ENCODE measurements at places on chromosomes 1 and 21. TPM values are rescaled to one million over a fixed set of nuclear protein-coding genes. Genes with fewer than 3 reads are reported as not detected.

The RHBG gene
- not detected for total RNA-seq

The MRTO4 gene
- 82.8 TPM for total RNA-seq

The SYTL1 gene
- 28.9 TPM for total RNA-seq

The UQCRH gene
- total RNA-seq: 487 TPM

The CD2 gene
- not detected for total RNA-seq

The GSTM3 gene
- total RNA-seq: 13.4 TPM

The CDCA8 gene
- total RNA-seq: 34.4 TPM

The NBPF4 gene
- not detected for total RNA-seq

The MYOG gene
- total RNA-seq: not detected

The FNDC5 gene
- total RNA-seq: not detected
